ENCODE measurements at places on chromosomes 16 and 17.

- no peak overlapping the region for H3K27ac ChIP-seq
- H3K36me3 ChIP-seq = no peaks in the 10 kb centered on the region
Observed at GRCh38 chr17:69336580-69336979, 9.6 kb upstream of the ABCA5 start.

- no peaks in the 10 kb centered on the region for H3K27me3 ChIP-seq
- no peaks in the 10 kb centered on the region for H3K4me1 ChIP-seq
- H3K4me3 ChIP-seq = no peak overlapping the region
- H3K36me3 ChIP-seq = no peaks in the 10 kb centered on the region
- no peak for DNase-seq
- H3K27ac ChIP-seq = no peak overlapping the region
Observed at GRCh38 chr16:30841332-30841731, 52.5 kb downstream of the BCL7C start.

DNA sequence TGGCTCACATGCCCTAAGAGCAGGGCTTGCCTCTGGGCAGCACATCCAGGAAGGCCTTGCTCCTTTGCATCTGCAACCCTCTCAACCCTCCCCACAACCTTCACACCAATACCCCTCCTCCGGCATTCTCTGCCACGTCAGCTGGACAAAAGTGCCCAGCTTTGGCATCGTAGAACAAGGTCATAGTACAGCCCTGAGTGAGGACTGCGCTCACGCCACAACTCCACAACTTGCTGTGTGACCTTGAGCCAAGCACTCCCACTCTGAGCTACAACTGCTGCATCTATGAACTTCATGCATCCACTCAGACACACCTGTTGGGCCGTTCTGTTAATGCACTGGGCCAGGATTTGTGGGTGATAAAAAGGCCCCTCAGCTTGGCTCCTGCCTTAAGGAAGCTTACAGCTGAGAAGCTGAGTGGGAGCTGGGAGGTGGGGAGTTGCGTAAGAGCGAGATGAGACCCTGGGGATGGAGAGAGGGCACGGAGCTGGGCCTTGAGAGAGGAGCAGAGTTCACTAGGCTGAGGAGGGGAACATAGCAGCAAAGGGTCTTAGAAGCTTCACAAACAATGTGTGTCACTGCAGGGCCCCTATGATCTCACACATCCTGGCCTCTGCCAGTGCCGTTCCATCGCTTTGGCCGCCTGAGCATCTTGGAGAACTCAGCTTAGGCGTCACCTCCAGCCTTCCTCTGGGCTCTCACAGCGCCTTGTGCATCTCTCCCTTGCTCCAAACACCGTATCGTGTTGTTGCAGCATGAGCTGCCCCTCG, 8.6 kb upstream of the MRC2 start:
- no peaks in the 10 kb centered on the region for H3K4me1 ChIP-seq
- no peak overlapping the region for H3K27ac ChIP-seq
- no peak for DNase-seq
- no peak overlapping the region for H3K4me3 ChIP-seq

DNA sequence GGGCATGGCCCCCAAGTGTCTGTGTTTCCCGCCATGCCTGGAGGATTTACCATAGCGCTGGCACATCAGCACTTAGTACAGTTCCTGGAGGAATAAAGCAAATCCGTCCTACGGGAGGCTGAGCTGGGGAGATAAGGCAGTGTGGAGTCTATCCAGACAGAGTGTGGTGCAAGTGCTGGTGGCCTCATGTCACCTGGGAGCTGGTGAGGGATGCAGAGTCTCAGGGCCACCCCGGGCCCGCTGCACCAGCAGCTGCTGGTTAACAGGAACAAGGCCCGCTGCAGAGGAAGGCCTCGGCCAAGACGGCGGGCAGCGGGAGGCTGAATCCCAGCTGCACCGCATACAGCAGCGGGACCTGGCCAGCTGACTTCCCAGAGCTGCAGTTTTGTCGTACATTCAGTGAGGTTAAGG, 57.3 kb upstream of the CDC42EP4 start:
- no peaks in the 10 kb centered on the region for H3K36me3 ChIP-seq
- H3K4me1 ChIP-seq = peaks cover 6% of the 10 kb centered on the region
- peak; percentile 71 for DNase-seq
- H3K4me3 ChIP-seq = no peak overlapping the region

DNA sequence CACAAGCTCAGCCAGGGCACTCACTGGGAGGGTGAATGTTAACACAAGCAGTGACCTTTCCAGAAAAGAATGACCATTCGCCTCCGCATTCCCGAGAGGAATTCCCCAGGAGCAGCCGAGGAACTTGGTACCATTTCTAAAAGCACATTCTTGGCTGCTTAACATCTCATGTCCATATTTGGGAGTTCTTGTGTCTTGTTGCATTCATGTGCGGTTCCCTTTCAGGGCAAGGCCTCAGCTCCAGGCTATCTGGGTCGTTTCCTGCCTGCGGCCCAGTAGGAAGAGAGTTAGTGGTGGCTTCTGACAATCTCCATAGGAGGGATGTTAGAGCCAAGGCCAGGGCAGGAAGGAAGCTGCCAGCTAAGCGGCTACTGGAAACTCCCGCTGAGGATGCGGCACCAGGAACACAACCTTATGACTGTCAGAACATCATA, 27.8 kb upstream of the MEAK7 start:
- no peaks in the 10 kb centered on the region for H3K27me3 ChIP-seq
- H3K27ac ChIP-seq = peak overlapping the region; percentile 77
- peaks cover 3% of the 10 kb centered on the region for H3K4me1 ChIP-seq
- no peak overlapping the region for H3K4me3 ChIP-seq
- no peaks in the 10 kb centered on the region for H3K36me3 ChIP-seq
